ENCODE measurements at places on chromosomes 1 and 21.

DNA sequence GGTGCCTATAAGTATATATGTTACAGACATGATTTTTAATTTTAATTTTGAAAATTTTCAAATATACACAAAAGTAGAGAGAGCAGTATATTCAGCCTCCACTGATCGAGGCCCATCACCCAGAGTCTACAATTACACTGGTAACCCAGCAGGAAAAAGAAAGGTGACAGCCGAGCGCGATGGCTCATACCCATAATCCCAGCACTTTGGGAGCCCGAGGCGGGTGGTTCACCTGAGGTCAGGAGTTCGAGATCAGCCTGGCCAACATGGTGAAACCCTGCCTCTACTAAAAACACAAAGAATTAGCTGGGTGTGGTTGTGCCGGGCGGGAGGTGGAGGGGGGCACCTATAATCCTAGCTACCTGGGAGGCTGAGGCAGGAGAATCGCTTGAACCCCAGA lies 1.4 kb downstream of the YBEY start:
- DNase-seq = no peak

DNA sequence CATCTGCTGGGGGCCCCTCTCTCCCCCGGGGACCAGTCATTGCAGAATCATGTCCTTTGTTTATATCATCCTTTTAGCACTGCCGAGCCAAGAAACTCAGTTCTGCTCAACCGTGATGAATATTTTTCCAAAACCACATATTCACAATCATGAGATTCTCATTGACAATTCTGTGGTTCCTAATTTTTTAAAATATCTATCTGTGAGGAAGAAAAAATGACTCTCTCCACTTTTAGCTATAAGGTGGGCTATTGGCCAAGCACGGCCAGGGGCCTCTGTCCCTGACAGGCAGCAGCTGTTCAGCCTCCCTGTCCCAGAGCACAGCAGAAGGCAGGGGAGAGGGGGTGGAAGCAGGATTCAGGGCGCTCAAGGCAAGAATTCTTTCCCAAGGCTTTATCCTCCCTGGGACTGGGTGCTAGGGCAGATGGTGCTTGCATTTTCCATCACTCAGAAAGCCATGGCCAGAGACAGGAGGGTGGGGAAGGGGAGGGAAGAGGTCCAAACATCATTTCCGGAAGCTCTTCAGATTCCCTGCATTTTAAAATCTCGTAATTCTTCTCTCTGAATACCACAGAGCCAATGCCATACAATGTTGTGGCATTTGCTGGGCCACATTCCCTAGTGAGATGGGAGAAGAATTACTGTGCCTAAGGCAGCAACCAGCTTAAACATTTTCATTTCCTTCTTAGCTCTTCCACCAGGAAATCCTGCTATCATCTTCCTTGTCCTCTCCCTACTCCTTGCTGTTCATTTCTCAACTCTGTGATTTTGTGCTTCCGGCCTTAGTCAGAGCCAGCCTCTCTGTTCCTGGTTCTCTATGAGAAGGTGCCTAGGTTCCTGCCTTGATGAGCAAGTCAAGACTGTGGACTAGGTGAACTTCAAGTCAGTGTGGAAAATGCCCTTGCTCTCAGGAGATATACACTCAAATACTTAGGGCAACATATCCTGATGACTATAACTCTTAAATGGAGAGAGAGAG lies 60.3 kb downstream of the KCNJ6 start:
- no peak for DNase-seq

GRCh38 chr1:71899881-71900280 lies 382.5 kb downstream of the NEGR1 start:
- DNase-seq = no peak

- DNase-seq = no peak
Measured at GRCh38 chr1:3702528-3702927, 49.7 kb upstream of the CCDC27 start.

GRCh38 chr1:27593678-27594563 lies 10.0 kb downstream of the AHDC1 start:
- no peak for DNase-seq

- no peak for DNase-seq
Measured at GRCh38 chr1:55823541-55824250, 608.5 kb upstream of the USP24 start.

- DNase-seq = no peak
Measured at GRCh38 chr1:186465946-186466345, 5.0 kb upstream of the PDC start.

GRCh38 chr1:210233495-210234328 lies 1.1 kb downstream of the SERTAD4 start:
- DNase-seq = no peak

GRCh38 chr1:153552335-153552734 lies 3.3 kb upstream of the S100A3 start:
- no peak for DNase-seq

DNA sequence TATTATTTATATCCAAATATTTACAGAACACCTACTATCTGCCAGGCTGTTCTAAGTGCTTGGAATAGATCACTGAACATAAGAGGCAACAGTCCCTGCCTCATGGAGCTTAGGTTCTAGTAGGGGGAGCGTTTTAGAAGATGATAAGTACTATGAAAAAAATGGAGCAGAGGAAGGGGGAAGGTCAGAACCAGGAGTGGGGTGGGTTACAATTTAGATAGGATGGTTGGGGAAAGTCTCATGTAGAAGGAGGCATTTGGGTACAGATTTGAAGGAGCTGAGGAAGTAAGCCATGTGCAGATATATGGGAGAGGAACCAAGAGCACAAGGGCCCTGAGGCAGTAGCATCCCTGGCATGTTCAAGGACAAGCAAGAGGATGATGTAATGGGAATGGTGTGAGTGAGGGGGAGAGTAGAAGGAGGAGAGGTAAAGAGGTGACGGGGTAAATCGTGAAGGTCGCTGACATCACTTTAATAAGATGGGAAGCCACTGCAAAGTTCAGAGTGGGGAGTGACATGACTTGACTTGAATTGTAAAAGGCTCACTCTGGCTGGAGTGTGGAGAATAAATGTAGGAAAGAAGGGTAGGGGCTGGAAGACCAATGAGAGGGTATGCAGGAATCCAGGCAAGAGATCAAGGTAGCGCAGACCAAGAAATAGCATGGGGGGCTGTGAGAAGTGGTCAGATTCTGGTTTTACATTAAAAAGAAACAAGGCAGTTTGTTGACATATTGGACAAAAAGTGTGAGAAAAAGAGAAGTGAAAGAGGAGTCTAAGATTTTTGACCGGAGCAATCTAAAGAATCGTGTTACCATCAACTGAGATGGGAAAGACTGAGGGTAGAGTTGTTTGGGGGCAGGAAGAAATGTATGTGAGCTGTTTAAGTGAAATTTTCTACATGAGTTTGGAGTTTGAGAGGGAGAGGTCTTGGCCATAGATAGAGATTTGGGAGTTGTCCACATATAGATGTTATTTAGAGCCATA lies 92.6 kb downstream of the LPAR3 start:
- no peak for DNase-seq

- DNase-seq = peak; percentile 68
Measured at GRCh38 chr1:12658531-12659453, 14.9 kb downstream of the AADACL4 start.

DNA sequence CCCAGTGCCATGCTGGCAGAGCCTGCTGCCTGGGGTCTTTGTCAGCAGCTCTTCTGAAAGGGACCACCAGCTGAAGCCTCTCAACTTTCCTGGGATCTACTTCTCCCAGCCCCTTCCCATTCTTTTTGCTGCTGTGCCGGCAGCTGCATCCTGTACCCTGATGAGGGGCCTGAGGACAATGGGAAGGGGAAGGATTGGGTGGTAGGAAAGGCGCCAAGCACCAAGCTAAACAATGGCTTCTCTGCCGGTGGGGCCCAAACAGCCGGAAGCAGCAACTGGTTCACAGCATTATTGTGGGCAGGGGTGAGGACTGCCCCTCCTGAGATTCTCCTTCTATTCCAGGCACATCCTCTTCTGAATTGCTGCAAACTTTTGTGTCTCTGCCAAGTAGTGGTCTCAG lies 5.0 kb upstream of the EFCAB14 start:
- no peak for DNase-seq

DNA sequence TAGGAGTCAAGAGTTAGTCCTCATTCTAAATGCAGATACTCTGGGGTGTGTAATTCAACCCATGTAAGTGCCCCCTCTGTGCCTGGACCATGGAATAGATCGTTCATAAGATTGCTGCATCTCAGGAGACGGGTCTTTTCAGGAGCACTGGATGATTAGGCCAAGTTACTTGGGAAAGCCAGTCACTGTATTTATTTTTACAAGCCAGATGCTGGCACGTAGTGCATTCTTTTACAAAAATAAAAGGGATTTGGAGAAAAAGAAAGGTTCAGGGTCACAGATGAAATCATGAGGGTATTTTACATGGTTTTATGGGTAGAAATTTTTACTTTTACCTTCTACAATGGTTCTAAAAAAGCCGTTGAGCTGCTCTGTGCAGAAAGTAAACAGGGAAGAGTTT lies 102.6 kb upstream of the UBE2U start:
- DNase-seq = no peak

DNA sequence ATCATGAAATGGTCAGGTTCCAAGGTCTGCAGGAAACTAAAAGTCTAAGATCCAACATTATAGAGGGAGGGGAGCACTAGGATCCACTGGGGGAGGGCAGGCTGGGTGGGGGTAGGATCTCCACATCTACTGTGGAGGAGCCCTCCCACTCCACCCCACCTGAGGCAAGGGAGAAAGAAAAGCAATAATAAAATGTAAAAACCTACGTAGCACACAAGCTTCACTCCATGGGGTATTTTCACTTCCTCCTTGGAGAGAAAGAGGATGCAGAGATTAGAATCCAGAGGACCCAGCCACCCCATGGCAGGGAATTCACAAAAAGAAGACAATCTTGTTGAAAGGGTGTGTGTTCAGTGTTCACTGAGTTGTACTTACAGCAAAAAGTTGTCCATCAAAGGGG lies 14.4 kb downstream of the SPOCD1 start:
- no peak for DNase-seq

DNA sequence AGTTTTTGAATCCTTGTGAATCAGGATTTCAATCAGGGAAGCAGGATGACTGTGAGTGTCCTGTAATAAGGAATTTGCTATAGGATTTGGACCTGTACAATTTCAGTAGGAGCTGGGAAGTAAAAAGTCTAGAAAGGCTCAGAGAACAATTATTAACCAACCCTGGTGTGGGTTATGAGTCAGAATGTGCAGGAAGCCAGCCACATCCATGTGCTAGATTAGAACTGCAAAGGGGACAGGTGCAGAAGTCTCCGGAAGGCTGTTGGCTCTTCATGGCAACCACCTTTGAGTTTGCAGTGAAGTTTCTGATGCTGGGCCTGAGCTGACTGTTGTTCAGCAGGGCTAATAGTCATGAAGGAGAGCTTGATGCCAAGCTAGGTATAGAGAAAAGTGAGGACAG lies 70.7 kb downstream of the SPATA46 start:
- no peak for DNase-seq
